ENCODE measurements at places on chromosomes 12 and 14. TPM values are rescaled to one million over a fixed set of nuclear protein-coding genes. Genes with fewer than 3 reads are reported as not detected.

DNA sequence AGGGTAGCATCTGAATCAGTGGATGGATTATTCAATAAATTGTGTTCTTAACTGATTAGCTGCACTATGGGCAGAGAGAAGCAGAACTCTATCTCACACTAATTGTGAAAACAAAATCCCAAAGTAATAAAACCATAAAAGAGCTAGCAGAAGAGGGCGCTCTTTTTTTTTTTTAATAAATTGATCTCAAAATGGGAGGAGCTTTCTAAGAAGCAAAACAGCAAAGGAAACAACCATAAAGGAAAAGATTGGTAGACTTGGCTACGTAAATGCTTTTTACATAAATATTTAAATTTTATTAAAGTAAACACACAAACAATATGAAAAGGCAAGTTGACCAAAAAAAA, 1.5 kb upstream of the TM7SF3 start:
- DNase-seq, result no peak

DNA sequence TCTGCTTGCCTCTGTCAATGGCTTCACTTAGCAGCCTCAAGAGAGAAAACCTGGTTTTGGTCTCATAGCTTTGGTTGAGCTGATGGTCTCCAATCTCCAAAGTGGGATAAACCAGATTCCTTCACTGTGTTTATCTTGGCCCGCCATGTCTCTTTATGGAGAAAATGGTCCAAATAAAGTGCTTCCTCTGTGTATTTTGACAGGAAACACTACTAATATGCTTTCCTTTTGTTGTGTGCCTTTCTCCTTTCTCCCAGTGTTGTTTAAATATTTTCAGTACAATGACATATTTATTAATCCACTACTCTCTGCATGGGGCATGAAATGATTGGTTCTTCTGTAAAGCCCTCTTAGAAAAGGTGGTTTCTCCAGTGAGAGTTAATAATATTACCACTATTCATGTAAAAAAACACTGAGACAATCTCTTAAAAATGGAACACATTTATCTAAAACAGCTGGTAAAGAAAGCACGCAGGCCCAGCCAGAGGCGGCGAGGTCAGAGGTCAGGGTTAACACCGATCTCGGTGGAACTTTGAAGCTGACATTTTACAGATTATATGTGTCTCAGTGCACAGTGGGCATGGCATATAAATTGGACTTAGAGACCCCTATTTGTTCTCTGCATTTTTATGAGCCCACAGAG, 24.2 kb downstream of the TMEM30B start:
- no peak for DNase-seq

DNA sequence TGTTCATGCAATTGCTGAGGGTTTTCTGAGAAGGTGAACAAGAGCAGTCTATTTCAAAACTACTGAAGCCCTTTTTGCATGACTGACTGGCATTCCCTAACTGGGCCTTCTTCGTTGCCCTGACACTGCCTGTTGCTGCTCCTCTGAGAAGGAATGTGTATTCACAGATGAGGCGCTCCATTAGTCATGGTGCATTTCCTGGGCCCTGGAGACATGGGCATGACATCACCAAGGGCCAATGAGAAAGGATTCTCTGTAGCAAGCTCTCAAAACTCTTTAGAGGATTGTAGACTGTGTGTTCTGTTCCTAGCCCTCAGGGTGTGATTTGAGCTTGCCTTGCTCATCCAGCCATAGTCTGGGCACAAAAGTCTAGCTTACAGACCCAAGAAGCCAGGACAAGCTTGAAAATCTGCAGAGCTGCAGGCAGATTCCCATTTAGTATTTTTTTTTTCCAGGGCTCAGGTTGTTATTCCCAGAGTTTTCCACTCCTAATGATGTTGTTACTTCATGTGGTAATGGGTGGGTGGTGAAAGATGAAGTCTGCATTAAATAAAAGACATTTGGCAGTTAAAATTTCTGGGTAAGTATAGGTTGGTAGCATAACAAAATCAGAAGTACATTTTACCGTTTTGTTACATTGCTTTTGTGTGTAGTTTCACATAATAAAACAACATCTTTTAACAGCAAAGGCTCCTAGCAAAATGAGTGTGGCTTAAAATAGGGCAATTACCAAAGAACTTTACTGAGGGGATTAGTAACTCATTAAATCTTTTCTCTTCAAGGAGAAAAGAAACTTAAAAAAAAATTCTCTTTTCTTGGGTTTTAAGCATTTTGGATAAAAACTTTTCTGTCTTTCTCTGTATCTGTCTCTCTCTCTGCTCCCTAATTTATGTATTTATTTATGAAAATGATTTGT, 318.4 kb downstream of the RAD51B start:
- no peak for DNase-seq

GRCh38 chr12:123997033-123997822, 24.2 kb downstream of the ZNF664 start:
- DNase-seq, result no peak

DNA sequence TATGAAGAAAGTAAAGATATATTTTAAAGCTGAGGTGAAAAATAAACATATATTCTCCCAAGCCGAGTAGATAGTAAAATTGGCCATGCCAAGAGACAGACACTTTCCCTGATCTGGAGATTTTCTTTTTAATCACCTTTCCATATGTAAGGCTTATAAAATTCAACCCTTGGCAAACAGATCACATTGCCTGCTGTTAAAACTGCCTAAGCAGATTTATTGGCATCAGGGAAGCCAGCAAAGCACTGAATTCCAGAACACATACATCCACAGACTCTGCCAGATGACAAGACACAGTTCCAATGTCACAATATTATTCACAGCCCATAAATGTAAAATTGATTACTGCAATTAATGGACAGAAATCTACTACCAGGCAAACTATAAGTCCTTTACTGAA, 78.2 kb upstream of the GARIN2 start:
- no peak for DNase-seq

DNA sequence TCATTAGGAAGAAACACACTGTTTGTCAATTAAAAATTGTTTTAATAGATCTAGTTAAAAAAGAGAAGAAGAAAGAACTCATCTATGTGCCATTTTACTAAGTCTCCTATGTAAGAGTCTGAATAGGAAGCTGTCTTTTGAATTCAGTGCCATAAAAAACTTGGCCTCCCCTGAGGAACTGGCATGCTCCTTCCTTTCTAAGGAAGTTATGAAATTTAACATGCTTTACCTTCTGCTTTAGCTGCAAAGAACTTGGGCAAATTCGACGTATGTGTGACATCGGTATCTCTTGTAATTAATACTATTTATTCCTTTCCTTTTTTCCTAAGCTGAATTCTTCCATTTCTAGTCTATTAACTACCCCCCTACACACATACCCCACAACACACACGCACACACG, 12.5 kb downstream of the TM7SF3 start:
- no peak for DNase-seq

DNA sequence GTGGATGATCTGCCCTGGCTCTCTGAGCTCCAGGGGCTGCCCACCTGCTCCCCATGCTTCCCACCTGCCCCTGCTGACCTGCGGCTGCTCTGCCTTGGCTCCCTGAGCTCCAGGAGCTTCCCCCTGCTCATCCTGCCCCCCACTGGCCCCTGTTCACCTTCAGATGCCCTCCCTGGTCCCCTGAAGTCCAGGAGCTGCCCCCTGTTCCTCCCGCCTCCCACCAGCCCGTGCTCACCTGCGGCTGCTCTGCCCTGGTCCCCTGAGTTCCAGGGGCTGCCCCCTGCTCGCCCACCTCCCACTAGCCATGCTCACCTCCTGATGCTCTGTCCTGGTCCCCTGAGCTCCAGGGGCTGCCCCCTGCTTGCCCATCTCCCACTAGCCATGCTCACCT, 219.7 kb downstream of the TMEM121 start:
- no peak for DNase-seq

DNA sequence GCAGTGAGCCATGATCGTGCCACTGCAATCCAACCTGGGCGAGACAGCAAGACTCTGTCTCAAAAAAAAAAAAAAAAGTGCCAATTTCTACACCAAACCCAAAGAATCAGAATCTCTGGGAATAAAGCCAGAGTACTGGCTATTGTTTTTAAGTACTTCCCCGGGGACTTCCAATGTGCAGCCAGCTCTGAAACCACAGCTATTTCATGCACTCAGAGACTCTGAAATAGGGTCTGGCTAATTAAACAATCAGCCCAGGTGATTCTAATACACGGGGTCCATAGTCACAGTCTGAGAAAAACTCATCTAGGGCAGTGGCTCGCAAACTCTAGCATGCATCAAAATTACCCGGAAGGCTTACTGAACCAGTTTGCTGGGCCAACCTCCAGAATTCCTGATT, 56.3 kb downstream of the SIX6 start:
- DNase-seq, result no peak

- no peak for DNase-seq
These were observed 5.4 kb downstream of the SIX6 start for GRCh38 chr14:60514378-60514740.

DNA sequence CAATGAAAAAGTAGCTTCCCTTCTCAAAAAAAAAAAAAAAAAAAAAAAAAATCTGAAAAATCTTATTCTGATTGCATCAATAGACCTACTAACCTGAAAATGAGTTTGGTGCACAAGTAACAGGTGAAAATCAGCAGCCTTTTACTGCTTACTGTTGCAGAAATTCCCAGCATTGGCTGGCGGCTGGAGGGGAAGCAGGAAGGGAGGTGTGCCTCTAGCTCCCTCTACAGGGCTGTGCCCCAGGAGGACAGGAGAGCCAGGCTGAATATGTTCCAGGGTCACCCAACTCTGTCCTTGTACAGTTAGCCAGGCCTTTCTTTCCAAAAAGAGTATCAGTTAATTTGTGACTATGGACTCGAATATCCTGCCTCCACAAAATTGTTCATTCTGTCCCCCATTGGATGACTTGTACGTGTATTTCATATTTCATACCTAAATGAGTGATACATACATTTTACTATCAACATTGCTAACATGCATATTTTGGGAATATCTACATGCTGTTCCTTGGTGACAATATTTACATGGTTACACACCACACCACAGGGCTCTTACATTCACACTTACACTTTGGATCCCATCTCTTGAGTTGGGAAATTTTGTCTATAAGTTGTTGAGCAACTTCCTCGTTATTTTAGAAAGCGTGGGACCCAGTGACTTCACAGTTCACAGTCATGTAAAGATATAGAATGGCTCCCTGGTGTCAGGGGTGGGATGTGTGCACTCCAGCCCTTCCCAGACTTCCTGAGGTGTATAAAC, 124.8 kb downstream of the SAMD4A start:
- no peak for DNase-seq

- DNase-seq, result no peak
These were observed 545.9 kb upstream of the SEL1L start for GRCh38 chr14:82079553-82079952.

- no peak for DNase-seq
These were observed 49.2 kb downstream of the ANAPC7 start for GRCh38 chr12:110354172-110354780.

GRCh38 chr12:26810330-26810729, 22.7 kb downstream of the ITPR2 start:
- DNase-seq, result no peak

- peak; percentile 23 for DNase-seq
These were observed 3.0 kb downstream of the EVL start for GRCh38 chr14:100067971-100068959.

DNA sequence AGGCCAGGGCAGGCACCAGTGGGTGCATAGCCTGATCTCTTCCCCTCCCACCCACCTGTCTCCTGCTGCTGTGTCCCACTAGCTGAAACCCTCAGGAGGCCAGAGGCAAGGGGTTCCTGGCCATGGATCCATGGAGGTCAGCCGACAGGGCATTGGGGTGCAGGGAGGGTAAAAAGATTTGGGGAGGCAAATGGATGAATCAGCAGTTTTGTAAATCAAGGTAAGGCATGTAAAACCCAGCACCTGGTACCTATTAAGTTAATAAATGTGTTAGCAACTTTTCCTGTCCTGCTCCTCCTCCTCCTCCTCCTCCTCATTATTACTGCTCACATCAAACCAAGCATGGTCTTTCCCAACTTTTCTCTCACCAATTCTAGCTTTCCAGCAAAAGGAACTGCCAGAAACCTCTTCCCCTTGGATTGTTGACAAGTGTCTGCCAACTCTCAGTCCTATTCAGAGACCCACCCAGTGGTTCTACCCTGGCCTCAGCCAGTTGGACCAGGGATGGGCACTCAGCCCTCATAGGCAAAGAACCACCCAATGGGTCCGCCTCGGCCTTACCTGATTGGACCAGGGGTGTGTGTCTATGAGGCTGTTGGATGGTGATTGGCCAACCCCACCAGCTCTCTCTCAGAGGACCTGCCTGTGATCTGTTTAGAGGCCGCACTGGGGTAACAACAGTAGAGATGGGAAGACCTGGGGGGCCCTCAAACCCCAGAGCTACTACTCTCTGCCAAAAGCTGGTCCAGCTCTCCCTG, 155.7 kb upstream of the GSC start:
- no peak for DNase-seq

DNA sequence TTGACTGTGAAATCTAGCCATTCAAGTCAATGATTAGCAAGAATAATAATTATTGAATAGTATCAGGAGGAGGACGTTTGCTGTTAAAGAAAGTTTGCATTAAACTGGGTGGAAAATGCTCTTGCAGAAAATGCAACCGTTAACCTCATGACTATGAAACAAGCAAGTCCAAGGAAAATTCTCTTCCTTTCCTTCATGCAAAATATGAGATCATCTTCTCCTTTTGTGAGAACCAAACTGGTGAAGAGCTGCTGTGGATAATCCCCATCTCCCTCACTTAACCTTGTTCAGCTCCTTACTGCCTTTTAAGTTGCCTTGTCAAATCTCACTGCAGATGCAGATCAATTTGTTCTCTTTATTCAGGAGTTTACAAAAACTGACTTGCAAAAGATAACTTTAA, 142.5 kb downstream of the BCAT1 start:
- DNase-seq, result no peak

DNA sequence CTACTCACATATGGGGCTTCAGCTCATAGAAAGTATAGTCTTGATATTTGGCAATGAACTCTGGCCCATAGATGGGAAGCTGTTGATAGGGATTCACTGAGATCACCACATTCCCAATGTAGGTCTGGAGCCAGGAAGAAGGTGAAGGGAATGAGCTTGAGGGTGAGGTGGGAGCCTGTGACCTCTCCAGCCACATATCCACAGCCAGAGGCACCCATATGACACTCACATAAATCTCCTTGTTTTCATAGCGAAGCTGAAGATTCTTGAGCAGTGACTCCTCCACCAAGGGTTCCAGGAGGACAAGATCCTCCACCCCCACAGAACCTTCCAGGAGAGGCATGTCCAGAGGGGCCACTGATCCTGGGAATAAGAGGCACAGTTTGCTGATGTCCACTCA, 1.9 kb downstream of the MYO1A start:
- DNase-seq, result no peak

- no peak for DNase-seq
These were observed 846 bp downstream of the SLIRP start for GRCh38 chr14:77708749-77709148.

GRCh38 chr12:110836291-110836690, 10.5 kb upstream of the CCDC63 start:
- DNase-seq, result no peak

GRCh38 chr14:99686557-99687283, 2.6 kb downstream of the CYP46A1 start:
- no peak for DNase-seq

HEBP1 gene
- 21.5 TPM for total RNA-seq

KRT71 gene
- not detected for total RNA-seq

KRT6C gene
- 2,251 TPM for total RNA-seq

SMCO2 gene
- not detected for total RNA-seq

PKP2 gene
- total RNA-seq, result 21.4 TPM

OR6C2 gene
- total RNA-seq, result not detected

GALNT4 gene
- total RNA-seq, result 3.9 TPM

WDR89 gene
- 5.5 TPM for total RNA-seq

SETD1B gene
- total RNA-seq, result 10.5 TPM

CD69 gene
- 0.99 TPM for total RNA-seq

DEGS2 gene
- total RNA-seq, result 30.4 TPM

MMP17 gene
- total RNA-seq, result 1.7 TPM

Data from esophagus squamous epithelium (tissue), 5 donors.